Ovary (tissue), 10 donors: ENCODE measurements at places on chromosomes 16 and 17. TPM values are rescaled to one million over a fixed set of nuclear protein-coding genes. Genes with fewer than 3 reads are reported as not detected.

ITGB4 gene
- total RNA-seq, result 55.6 TPM

DNA sequence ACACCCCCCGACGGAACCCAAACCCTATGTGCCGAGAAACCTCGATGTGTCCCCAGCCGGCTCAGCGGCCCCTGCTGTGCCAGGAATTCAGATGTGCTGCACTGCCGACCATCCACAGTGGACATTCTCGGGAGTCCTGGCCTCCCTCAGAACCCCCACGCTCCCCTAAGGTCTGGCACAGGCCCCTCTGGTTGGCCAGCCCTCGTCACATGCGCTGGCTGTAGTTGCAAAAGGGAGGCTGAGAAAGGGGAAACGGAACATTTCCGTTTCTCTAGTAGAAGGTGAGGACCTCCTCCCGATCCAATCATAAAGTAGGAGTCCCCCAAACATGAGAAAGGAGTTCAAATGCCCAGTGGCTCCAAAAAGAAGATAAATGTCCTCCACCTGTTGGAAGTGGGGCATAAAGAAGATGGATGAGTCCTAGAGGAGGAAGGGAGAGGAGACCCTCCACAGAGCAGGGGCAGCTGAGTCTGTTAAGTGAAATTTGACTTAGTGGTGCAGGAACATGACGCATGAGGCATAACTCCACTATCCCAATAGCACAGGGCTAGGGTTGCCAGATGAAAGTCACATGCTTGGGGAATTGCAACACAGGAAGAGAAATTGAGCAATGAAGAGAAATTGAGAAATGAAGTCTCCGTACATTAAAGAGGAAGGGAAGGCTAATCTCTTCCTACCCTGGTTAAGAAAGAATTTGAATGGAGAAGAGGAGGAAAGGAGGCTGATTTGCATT, 49.3 kb upstream of the WSB1 start:
- no peaks in the 10 kb centered on the region for H3K36me3 ChIP-seq
- H3K27ac ChIP-seq, result peak overlapping the region; percentile 43
- no peak overlapping the region for H3K4me3 ChIP-seq
- peaks cover 5% of the 10 kb centered on the region for H3K4me1 ChIP-seq
- H3K27me3 ChIP-seq, result no peaks in the 10 kb centered on the region
- DNase-seq, result peak; percentile 71

BEAN1 gene
- 2.2 TPM for total RNA-seq

ACSM5 gene
- total RNA-seq, result 0.24 TPM

UMOD gene
- total RNA-seq, result not detected

GRCh38 chr17:3603870-3604259, 5.3 kb downstream of the TRPV1 start:
- no peak for DNase-seq
- no peaks in the 10 kb centered on the region for H3K4me1 ChIP-seq
- H3K36me3 ChIP-seq, result no peaks in the 10 kb centered on the region
- no peaks in the 10 kb centered on the region for H3K27me3 ChIP-seq
- H3K27ac ChIP-seq, result no peak overlapping the region
- H3K4me3 ChIP-seq, result no peak overlapping the region

GRCh38 chr17:34339138-34339770, 17.0 kb upstream of the CCL13 start:
- H3K27ac ChIP-seq, result no peak overlapping the region
- DNase-seq, result no peak
- no peaks in the 10 kb centered on the region for H3K27me3 ChIP-seq
- H3K4me3 ChIP-seq, result no peak overlapping the region
- no peaks in the 10 kb centered on the region for H3K4me1 ChIP-seq

DNA sequence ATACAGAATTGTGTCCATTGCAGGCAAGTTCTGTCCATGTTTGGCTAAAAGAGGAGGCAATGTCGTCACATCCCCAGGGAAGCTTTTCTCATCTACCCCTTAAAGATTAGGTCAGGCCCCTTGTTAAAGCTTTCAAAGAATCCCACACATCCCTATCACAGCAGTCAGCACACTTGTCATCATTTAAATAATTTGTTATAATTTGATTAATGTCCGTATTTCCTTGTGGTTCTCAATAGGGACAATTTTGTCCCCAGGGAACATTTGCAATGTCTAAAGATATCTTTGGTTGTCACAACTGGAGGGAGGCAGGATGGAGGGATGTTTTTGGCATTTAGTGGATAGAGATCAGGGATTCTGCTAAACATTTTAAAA, 28.1 kb upstream of the NFAT5 start:
- no peak for DNase-seq
- H3K36me3 ChIP-seq, result no peaks in the 10 kb centered on the region
- no peak overlapping the region for H3K27ac ChIP-seq
- H3K27me3 ChIP-seq, result no peaks in the 10 kb centered on the region
- no peaks in the 10 kb centered on the region for H3K4me1 ChIP-seq

GRCh38 chr17:4534928-4535666, 20.1 kb downstream of the MYBBP1A start:
- peaks cover 14% of the 10 kb centered on the region for H3K4me1 ChIP-seq
- no peak overlapping the region for H3K4me3 ChIP-seq
- peak; percentile 26 for DNase-seq
- H3K36me3 ChIP-seq, result no peaks in the 10 kb centered on the region

C17orf100 gene
- total RNA-seq, result 0.81 TPM

DNA sequence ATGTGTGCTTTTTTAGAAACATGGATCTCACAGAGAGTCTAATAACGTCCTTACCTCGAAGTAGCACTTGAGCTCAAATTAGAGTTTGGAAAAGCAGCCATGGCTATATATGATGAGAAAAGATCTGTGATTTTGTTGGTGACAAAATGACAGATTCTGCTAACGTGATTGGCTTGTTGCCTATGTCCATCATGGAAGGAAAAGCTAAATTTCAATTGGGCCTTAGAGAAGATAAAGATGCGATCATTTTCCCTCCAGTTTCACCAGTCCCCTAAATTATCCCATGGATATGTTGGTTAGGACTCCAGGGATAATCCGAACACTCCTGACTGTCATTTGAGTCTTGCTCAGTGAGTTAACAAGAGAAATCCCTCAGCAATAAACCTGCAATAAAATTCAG, 175.8 kb downstream of the C16orf95 start:
- no peaks in the 10 kb centered on the region for H3K27me3 ChIP-seq
- no peak for DNase-seq
- no peaks in the 10 kb centered on the region for H3K4me1 ChIP-seq
- H3K27ac ChIP-seq, result no peak overlapping the region

- no peaks in the 10 kb centered on the region for H3K27me3 ChIP-seq
- peak; percentile 67 for DNase-seq
- peaks cover 2% of the 10 kb centered on the region for H3K4me1 ChIP-seq
- no peak overlapping the region for H3K27ac ChIP-seq
These were observed 98.2 kb downstream of the AXIN2 start for GRCh38 chr17:65463242-65463641.

MED9 gene
- 13.3 TPM for total RNA-seq

DNA sequence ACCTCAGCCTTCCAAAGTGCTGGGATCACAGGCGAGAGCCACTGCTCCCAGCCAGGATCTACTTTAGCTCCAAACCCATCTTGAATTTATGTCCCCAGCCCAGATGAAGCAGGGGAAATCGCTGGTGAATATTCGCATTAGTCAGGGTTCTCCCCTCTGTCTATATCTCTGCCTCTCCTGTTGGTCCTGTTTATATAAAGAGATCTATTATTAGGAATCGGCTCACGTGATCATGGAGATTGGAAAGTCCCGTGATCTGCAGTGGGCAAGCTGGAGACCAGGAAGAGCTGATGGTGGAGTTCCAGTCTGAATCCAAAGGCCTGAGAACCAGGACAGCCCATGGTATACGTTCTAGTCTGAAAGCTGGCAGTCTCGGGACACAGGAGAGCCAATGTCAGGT, 382.8 kb downstream of the SEC14L1 start:
- no peak for DNase-seq
- no peaks in the 10 kb centered on the region for H3K4me1 ChIP-seq
- H3K27ac ChIP-seq, result no peak overlapping the region

GRCh38 chr17:40399185-40399584, 18.5 kb downstream of the TOP2A start:
- no peaks in the 10 kb centered on the region for H3K36me3 ChIP-seq
- DNase-seq, result no peak
- H3K4me1 ChIP-seq, result no peaks in the 10 kb centered on the region

DNA sequence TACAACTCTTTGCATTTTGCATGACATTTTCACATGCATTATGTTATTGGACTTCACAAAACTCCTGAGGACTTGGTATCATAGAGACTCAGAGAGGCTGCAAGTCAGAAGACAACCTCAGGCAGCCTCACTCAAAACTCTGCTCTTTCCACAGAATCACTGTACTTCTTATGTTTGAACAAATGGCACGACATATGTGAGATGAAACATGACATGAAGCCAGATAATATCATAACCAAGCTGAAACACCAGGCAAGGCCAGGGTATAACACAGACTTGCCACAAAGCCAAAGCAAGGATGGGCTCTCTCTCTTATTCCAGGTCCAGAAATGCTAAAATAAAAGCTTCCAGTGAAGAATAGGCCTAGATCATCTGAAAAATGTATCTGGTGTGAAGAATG, 425.8 kb upstream of the CDH5 start:
- no peak overlapping the region for H3K27ac ChIP-seq
- no peak overlapping the region for H3K4me3 ChIP-seq
- H3K36me3 ChIP-seq, result no peaks in the 10 kb centered on the region
- H3K27me3 ChIP-seq, result no peaks in the 10 kb centered on the region
- H3K4me1 ChIP-seq, result no peaks in the 10 kb centered on the region
- DNase-seq, result no peak

CCL8 gene
- 0.15 TPM for total RNA-seq

- no peaks in the 10 kb centered on the region for H3K36me3 ChIP-seq
- peaks cover 2% of the 10 kb centered on the region for H3K4me1 ChIP-seq
- H3K4me3 ChIP-seq, result no peak overlapping the region
These were observed 54.8 kb downstream of the C17orf67 start for GRCh38 chr17:56778898-56779297.

GRCh38 chr16:84582958-84583516, 34.8 kb downstream of the COTL1 start:
- DNase-seq, result no peak
- no peak overlapping the region for H3K27ac ChIP-seq
- no peaks in the 10 kb centered on the region for H3K27me3 ChIP-seq
- no peaks in the 10 kb centered on the region for H3K4me1 ChIP-seq
- no peaks in the 10 kb centered on the region for H3K36me3 ChIP-seq
- no peak overlapping the region for H3K4me3 ChIP-seq

LCMT1 gene
- total RNA-seq, result 44.2 TPM

CLEC3A gene
- total RNA-seq, result not detected
